ENCODE measurements at places on chromosomes 1 and 21.
A peak's percentile ranks its signal among the peaks of the same experiment; 100 is the strongest.

DNA sequence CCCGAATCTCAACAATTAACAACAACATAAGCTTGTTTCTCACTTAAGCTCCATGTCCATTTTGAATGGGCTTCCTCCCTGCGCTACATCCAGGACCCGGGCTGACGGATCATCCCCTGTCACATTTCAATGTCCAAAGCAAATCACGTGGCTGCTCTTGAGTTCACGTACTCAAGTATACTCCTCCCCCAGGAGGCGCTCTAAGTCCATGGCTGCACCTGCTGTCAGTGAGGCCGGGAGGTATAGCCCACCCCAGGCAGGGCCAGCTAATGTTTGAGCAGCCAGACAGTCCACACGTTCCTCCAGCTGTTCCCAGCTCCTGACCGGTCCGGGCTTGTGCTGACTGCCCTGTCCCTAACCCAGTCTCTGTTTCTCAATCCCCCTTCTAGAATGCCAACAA is 220.8 kb downstream of the SLC35F3 start:
- DNase-seq, result peak; percentile 82

DNA sequence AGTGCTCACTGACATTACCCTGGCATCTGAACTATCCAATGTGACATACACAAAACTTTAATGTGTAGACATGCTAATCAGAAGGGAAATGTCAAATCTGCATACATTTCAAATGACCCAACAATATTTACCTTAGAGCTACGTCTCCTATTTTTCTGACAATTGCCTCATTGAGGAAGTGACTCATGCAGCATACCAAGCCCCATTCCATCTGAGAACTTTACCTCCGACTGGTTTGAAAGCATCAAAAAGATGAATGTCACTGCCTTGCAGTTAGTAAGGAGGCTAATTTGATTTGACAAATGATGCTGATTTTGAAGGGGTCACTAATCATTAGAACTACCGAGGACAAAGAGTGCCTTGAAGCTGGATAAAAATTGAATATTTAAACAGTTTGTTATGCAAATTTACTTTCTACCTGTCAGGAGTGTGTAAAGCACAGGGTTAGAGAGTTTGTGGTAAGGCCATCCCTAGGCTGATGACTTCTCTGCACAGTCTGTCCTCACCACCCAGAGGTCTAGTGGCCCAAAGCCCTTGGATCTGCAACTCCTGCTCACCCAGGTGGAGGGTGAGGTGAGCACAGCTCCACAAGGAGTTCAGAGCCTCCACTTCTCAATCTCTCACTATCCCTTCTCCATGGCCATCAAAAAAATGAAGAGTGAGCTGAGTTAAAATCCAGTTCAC is 500.3 kb upstream of the C1orf87 start:
- no peak for DNase-seq

- DNase-seq, result no peak
These were observed 830 bp upstream of the PRDX1 start for GRCh38 chr1:45522324-45523104.

- DNase-seq, result no peak
These were observed 15.9 kb downstream of the PDXK start for GRCh38 chr21:43734928-43735229.

- no peak for DNase-seq
These were observed 34.7 kb upstream of the SNX27 start for GRCh38 chr1:151577173-151577572.

GRCh38 chr1:66313429-66313828 is 220.5 kb upstream of the SGIP1 start:
- no peak for DNase-seq

DNA sequence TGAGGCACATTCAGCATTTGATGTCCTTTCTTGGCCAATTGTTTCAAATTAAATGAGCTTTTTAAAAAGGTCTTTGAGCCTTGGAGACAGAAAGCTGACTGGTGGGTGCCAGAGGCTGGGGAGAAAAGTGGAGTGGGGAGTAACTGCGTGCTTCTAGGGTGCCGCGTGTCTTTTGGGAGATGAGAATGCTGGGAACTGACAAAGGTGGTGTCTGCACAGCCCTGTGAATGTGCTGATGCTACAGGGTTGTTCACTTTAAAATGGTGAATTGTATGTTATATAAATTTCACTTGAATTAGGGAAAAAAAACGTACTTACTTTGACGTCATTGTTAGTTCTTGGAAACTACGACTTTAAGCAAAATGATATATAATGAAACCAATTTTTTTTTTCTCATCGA is 8.1 kb upstream of the TFF1 start:
- DNase-seq, result no peak

DNA sequence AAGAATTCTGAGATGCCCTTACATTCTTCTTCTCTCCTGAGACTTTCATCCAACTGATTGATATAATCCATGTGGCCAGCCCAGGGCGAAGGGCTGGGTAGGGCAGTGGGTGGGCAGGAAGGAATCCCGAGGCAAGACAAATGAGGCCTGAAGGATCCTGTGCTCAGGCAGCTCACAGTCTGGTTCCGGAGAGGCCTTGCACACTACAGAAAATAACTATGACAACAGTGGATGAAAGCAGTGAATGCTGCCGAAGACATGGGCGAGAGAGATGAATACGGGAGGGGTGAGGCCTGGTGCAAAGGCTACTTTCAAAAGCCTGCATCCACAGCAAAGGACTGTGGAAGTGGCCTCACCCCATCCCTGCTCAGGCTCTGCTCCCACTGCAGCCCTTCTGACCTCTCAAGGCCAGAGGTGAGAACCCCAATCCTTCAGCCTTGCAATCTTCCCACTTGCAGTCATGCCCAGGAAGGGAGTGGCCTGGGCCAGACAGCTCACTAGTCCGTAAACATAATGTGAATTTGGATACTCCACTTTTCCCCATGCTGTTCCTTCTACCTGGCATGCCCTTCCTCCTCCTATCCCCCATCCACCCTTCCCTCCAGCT is 183.7 kb upstream of the EDN2 start:
- no peak for DNase-seq

- DNase-seq, result no peak
These were observed 143.8 kb downstream of the CASZ1 start for GRCh38 chr1:10652626-10653025.

GRCh38 chr1:228212415-228212965 is 4.6 kb downstream of the OBSCN start:
- no peak for DNase-seq

GRCh38 chr1:208923946-208924720 is 659.4 kb upstream of the CAMK1G start:
- DNase-seq, result no peak
